ENCODE measurements at places on chromosomes 7 and 10.

DNA sequence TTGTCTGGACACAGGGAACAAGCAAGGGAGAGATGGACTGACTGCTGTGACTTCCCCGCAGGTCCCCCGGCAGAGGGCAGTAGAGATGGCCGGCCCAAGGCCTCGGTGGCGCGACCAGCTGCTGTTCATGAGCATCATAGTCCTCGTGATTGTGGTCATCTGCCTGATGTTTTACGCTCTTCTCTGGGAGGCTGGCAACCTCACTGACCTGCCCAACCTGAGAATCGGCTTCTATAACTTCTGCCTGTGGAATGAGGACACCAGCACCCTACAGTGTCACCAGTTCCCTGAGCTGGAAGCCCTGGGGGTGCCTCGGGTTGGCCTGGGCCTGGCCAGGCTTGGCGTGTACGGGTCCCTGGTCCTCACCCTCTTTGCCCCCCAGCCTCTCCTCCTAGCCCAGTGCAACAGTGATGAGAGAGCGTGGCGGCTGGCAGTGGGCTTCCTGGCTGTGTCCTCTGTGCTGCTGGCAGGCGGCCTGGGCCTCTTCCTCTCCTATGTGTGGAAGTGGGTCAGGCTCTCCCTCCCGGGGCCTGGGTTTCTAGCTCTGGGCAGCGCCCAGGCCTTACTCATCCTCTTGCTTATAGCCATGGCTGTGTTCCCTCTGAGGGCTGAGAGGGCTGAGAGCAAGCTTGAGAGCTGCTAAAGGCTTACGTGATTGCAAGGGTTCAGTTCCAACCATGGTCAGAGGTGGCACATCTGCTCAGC lies 6.0 kb downstream of the CYREN start:
- DNase-seq = no peak

DNA sequence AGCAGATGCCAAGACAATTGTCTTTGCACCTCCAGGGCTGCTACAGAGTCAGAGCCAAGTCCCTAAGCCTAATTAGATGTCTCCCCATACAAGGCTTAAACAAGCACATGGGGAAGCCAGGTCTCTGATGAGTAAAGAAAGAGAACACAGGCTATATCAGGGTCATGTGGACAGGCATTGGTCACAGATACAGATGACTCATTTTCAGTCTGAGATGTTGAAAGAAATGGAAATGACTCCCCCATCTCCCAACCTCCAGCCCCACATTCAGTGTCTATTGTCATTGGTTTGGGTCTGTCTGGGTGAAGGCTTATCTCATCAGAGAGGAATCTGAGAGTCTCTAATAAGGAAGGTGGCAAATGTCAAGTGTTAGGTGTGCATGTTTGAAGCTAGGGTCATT lies 290.1 kb upstream of the KIAA1217 start:
- DNase-seq = no peak

- DNase-seq = no peak
Measured at GRCh38 chr10:124534826-124535601, 73.4 kb downstream of the LHPP start.

DNA sequence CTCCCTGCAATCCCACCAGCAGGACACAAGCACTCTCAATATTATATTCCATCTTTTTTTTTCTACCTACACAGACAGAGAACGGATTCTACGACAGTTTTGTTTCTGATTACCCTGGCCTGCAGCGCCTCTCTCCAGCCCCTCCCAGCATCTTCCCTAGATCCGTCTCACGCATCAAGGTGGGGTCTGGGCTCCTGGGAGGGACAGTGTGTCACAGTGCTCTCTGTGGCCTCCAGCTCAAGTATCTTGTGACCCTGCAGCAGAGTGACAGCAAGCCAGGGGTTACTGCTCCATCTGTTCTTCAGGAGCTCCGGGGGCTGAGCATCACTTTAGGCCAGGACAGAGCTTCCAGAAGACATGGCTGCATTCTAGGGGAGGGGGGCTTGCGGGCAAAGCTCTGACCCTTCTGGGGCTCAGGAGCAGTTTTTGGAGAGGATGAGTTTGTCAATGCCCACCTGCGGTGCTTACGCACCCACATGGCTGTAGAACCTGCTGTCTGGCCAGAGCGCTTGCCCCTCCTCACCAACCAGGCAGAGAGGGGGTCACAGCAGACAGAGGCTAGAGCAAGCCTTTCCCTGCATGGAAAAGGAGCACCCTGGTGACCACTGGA lies 22.6 kb downstream of the MYO1G start:
- no peak for DNase-seq
